Epithelial cell of umbilical artery (primary cell): ENCODE measurements at places on chromosomes 11 and 22. TPM values are rescaled to one million over a fixed set of nuclear protein-coding genes. Genes with fewer than 3 reads are reported as not detected.

The SGSM1 gene
- total RNA-seq: under 0.01 and 0.30 TPM in 2 replicates

The CTSF gene
- 13.3 and 17.2 TPM in 2 replicates for total RNA-seq

The RIMBP3B gene
- not detected in 2 replicates for total RNA-seq

The TRIM48 gene
- not detected in 2 replicates for total RNA-seq

The MYOD1 gene
- total RNA-seq: not detected in 2 replicates
